Pancreas (tissue), 10 donors: ENCODE measurements at places on chromosomes 6 and 20. TPM values are rescaled to one million over a fixed set of nuclear protein-coding genes. Genes with fewer than 3 reads are reported as not detected.
A peak's percentile ranks its signal among the peaks of the same experiment; 100 is the strongest.

GRCh38 chr6:132399376-132400074, 1.8 kb downstream of the MOXD1 start:
- DNase-seq: no peak

Gene MYMX
- total RNA-seq: 1.8 TPM

Gene SYNDIG1
- total RNA-seq: 0.23 TPM

Gene MLN
- not detected for total RNA-seq

Gene KCNQ5
- 0.06 TPM for total RNA-seq

DNA sequence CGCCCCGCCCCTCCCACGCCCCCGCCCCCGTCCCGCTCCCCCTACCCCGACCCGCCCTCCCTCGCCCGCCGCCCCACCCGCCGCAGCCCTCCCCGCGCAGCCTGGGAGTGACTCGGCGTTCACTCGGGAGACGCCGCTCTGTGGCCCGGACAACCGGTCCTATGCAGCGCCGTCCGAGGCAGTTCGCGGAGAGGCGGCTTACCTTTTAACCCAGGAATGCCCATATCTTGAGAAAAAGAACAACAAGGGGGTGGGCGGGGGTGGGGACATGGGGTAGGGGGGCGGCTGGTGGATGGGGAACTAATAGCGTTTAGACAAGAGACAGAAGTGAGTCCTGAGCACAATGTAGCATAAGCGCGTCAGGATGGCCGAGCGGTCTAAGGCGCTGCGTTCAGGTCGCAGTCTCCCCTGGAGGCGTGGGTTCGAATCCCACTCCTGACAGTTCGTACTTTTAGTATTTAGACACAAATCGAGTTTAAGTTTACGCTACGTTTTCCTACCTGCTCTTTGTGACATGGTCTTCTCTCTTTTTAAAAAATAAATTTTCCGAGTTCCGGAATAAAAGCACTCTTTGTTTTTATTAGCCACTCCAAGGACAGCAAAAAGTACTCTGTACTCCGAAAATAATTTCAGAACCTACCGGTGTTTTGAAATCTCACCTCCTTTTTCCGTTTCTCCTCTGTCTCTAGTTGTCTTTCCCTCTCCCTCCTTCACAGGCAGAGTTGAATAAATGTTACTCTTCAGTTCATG, 17.1 kb upstream of the HMGN4 start:
- peak; percentile 93 for DNase-seq

DNA sequence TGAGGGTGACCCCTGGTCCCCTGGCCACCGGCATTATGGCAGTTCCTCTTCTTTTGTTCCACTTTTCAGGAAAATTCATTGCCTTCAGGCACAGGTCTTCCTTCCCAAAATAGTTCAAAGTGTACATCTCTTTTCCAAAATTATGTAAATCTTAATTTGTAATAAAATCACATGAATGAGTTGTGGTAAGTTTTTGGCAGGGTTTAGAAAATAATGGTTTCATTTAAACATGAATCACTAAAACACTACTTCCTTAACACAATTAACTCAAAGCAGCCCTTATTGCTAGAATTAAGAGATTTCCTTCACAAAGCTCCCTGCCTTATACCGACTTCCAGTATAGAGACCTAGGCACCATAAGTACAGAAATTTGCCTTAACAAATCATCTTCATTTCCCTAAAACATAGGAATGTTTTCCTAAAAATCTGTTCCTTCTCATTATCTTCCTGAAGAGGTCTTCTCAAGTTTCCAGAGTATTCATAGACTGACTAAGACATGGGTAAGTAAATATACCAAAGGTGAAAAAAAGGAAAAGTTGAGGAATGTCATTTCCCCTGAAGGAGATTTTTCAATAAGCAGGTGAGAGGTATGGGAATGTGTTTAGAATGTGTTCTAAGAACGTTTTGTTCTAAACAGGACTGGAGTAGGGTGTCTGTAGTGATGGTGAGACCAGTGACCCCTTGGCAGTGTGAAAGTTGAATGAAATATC, 148.2 kb upstream of the CITED2 start:
- no peak for DNase-seq

GRCh38 chr20:22818636-22819035, 216.5 kb upstream of the SSTR4 start:
- DNase-seq: no peak

- DNase-seq: no peak
These were observed 2.8 kb upstream of the ASF1A start for GRCh38 chr6:118890997-118891790.

GRCh38 chr6:41719436-41720261, 15.8 kb downstream of the TFEB start:
- DNase-seq: no peak

Gene RBL1
- 3.4 TPM for total RNA-seq

DNA sequence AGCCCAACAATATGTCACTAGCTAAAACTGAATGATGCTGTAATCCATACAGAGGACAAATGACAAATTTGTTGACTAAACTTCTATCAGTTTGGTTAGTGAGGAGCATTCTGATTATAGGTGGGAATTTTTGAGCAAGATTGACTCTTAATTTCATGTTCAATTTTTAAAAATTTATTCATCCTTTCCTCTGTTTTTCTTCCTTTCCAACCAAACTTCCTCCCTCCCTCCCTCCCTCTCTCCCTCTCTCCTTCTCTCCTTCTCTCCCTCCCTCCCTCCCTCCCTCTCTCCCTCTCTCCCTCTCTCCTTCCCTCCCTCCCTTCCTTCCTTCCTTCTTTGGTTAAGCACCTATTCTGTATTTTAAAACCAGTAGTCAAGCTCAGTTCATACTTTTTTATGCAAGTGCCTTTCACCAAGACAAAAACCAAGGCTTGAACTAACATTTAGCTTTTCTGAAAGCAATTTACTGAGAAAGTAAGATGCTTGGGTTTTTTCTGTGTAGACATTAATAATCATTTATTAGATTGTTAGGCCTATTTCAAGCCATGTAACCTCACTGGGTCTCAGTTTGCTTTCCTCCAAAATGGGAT, 112.3 kb downstream of the TSHZ2 start:
- DNase-seq: no peak

- DNase-seq: no peak
These were observed 241.4 kb downstream of the IBTK start for GRCh38 chr6:82006027-82006738.

Gene ARHGAP40
- total RNA-seq: not detected

DNA sequence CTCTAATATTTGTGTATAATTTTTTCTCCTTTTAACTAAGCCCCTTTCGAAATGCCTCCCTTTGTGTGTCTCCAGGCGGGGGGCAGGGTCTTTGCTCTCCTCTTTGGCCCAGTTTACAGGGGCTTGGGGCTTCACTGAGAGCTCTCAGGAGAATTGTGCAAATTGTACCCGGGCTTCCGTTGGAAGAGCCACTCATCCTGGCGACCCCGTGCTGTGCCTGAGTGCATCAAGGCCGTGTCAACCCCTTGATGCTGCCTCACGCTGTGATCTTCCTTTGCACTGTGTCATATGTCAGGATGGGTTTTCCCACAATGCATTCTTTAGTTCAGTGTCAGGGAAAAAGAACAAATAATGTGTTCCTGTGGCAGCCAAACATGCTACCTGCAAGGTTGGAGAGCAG, 118.0 kb upstream of the POU3F2 start:
- DNase-seq: no peak

Gene PRND
- total RNA-seq: not detected

Gene PLN
- 0.28 TPM for total RNA-seq

- DNase-seq: no peak
These were observed 280.6 kb upstream of the RUNX2 start for GRCh38 chr6:45047573-45047972.

GRCh38 chr6:15879371-15880261, 216.8 kb upstream of the DTNBP1 start:
- DNase-seq: no peak

Gene SLC26A8
- not detected for total RNA-seq

Gene ID4
- 21.8 TPM for total RNA-seq

DNA sequence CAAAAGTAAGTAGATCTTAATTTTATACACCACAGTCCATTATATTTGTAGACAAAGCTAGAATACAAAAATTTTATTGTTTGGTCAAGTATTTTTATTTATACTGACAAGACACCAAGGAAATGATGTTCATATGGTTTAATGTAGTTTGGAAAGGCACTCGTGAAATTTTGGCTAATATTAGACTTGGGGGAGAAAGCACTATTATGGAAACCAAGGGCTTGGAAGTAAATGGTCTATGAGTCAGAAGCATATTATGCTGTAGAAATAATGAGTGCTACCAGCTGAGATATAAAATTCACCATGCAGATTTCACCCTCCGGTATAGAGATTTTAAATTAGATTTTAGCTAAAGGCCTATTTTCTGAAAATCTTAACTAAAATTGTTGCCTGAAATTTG, 233.6 kb downstream of the KCNQ5 start:
- no peak for DNase-seq

Gene IMPG1
- 0.04 TPM for total RNA-seq
